NCI-H1436 (cell line): ENCODE measurements at places on chromosomes 16 and 17.

DNA sequence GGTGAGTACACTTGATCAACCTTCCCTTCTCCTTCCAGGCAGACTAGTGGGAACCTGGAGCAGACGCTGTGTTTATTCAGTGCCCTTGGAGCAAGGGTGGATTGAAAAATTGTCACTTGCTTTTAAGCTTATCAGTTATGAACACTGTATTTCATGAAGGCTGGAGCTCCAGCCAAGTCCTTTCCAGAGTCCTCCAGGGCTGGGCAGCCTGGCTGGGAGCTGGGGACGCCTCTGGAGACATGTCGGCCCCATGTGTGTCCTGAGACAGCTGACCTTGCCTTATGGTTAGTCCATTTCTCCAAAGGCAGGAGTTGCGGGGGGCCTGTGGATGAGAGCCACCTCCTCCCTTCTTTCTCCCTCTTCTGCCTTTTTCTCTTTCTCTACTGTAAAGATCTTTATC lies 67.0 kb downstream of the RAP1GAP2 start:
- no peak for DNase-seq

DNA sequence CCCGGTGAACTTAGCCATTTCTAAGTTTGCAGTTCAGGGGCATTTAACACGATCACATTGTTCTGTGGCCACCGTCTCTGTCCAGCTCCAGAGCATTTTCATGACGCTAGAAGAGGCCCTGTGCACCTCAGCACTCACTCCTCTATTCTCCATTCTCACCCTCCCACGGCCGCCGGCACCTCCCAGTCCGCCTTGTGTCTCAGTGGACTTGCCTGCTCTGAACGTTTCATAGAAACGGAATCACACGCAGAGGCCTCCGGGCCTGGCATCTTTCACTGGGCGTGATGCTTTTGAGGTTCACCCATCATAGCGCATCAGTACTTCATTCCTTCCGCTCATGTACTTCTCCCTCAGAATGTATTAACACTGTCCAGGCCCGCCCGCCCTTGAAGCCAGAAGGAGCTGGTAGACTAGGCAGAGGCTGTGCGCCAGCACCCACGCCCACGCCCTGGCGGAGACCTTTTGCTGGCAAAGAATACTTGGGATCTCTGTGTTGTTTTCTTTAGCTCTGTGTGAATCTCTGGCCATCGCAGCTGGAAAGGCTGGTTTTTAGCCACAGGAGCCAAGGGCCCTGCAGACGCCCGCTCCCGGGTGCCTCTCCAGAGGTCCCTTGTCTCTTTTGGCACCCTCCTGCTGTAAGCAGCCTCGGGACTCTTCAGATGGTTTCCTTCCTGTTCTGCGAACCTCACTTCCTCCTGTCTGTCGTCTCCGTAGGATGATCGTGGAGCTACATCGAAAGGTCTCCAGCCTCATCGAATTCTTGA lies 23.4 kb upstream of the JPT2 start:
- no peak for DNase-seq

GRCh38 chr16:4433914-4434787 lies 8.5 kb downstream of the DNAJA3 start:
- DNase-seq: no peak

DNA sequence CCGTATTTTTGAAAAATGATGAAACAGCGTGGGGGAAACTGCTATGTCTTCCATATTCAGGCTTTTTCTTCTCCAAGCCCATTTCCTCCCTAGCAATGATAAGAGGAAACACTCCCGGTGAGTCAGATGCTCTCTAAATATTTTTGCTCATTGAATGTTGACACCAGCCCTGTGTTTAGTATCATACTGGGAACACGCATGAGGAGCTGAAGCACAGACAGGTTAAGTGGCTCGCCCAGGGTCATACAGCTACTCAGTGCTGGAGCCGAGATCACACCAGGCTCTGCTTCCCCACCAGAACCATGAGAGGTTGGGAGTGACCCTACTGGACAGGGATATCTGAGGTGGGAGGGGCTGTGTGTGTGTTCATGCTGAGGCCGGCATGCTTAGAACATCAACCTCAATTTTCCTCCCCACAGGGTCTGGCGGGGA lies 37.8 kb upstream of the ADGRG1 start:
- no peak for DNase-seq

DNA sequence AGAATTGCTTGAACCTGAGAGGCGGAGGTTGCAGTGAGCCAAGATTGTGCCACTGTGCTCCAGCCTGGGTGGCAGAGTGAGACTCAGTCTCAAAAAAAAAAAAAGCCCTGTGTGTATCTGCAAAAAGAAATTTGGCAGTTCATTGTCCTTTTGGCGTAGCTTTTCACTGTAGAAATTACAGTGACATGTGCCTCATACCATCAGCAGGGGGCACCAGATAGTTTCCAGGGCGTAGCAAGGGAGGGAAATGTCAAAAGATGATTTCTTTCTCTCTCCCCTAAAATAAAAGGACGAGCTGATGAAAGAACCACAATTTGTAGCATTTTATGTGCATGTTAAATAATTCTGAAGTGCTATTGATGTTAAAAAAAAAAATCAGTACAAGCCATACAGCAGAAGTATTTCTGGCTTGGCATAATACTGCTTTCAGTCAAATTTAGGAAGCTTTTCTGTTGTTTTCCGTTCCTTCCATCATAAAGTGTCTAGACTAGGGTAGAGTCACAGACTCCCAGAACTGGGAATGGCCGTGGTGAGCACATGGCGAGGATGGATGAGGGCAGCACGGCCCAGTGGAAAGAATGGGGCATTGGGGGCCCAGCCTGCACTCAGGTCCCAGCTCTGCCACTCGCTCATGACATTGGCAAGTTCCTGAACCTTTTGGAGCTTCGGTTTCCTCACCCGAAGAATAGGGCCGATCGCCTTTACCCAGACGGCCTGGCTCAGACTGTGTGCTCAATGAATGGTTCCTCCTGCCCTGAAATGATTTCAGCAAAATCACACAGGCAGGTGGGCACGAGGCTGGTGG lies 59.8 kb upstream of the RPH3AL start:
- peak; percentile 54 for DNase-seq

- DNase-seq: no peak
Measured at GRCh38 chr17:67212714-67213417, 32.1 kb downstream of the HELZ start.

GRCh38 chr17:42221886-42222745 lies 27.8 kb upstream of the GHDC start:
- DNase-seq: peak; percentile 37

DNA sequence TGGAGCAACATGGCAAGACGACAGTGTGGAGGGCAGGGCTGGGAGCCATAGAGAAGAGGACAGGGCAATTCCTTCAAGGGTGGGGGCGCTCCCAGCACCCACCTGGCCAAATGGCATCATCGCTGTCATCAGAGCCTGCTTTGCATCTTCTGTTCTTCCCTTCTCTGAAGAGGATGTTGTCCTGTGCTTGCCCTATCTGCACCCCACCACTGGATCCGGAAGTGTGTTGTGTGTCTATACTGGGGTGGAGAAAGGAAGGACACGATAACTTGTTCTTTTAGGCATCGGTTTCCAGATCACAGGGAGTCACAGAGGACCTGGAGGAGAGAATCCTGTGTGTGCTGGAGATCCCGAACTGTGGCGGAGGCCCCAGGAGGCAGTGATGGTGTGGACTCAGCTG lies 25.7 kb upstream of the ANKRD40CL start:
- no peak for DNase-seq

DNA sequence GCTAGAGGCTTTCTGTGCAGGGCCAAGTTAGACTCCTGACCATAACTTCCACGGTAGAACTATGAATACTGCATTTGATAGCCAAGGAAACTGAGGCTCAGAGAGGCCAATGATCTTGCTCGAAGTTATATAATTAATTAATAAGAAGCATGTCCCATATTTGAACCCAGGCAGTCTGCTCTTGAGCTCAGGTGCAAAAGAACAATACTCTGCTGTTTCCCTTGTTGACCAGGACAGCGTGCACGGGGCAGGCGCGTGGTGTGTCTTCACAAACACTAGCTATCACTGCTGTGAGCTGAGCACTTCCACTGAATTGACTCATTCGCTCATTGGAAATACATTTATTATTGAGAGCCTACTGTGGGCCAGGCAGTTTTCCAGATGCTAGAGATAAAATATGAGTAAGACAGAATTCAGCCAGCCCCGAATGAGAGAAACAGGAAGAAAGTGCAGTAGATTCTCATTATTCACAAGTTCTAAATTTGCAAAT lies 1.6 kb downstream of the CHD9 start:
- no peak for DNase-seq

- no peak for DNase-seq
Measured at GRCh38 chr17:38403491-38403890, 24.8 kb upstream of the ARHGAP23 start.

GRCh38 chr17:42408061-42408460 lies 15.0 kb downstream of the CAVIN1 start:
- DNase-seq: no peak

GRCh38 chr16:25838724-25839186 lies 147.0 kb downstream of the HS3ST4 start:
- DNase-seq: peak; percentile 71

DNA sequence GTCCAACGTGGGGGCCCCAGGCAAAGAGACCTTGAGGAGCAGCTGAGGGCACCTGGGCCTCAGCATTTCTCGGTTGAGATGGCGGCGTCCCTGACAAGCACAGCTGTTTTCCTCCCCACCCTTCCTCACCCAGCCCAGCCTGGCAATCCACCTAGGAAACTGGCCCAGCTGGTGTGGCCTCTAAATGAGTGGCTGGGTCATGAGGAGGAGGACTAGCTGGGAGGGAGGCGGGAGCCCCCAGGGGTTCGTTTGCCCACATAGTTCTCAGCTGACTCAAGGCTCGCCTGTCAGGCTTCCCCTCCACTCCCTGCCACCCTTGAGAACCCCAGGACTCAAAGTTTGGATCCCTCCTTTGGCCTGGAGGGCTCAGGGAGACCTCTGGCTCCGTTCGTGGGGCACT lies 5.9 kb downstream of the RNF222 start:
- DNase-seq: no peak

DNA sequence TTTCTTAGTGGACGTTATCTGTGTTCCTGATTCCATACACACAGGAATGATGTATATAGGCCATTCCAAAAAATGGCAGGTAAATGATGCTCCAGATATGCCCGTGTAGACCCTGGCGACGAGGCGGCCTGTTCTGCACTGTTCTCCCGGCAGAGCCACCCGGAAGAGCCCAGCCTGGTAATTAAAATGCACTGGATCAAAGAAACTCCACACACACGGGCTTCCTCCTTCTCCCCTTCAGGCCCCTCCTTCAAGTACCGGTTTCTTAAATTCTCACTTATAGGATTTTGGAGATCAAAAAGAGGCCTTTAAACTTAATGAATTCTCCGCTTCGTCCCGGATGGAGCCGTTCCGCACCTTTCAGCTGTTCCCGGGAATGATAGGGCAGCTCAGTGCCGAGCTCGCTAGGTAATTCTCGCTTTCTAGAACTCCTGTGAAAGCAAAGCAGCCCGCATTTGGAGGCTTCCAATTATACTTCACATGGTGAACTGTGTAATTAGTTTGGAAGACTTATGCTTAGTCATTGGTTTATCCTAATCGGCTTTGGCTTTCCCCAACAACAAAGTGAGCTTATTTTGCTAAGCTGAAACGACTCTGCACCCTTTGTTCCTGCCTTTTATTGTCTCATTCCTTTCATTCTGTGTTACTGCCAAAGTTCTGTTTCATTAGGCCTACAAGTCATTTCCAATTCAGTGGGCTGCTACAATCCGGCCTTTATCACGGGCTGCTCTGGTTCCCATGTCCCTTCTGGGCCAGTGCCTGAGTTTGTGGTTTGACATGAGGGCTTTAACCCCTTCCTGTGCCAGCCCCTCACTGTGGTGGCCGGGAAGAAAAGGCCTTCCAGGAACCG lies 150.0 kb downstream of the MSI2 start:
- no peak for DNase-seq
